ENCODE measurements at places on chromosomes 16 and 17. TPM values are rescaled to one million over a fixed set of nuclear protein-coding genes. Genes with fewer than 3 reads are reported as not detected.

Gene SLC52A1
- total RNA-seq: not detected

DNA sequence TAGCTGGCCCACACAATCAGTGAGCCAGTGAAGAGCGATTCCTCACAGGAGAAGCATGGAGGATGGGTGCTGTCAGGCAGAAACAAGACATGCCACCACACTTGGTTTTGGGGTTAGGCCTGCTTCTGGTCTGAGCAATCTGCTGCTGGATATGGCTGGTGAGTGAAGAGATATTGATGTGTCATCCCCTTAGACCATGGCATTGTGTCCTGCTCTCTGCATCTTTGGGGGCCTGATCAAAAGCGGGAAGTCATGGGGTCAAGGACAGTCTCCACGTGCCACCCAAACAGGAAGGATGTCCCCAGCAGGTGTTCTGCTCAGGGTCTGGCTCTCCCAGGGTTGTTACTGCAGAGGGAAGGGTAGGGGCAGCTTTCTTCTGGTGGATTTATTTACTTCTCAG is 140.7 kb downstream of the PRKCB start:
- DNase-seq: no peak
- no peak overlapping the region for H3K27ac ChIP-seq
- no peaks in the 10 kb centered on the region for H3K4me1 ChIP-seq
- H3K27me3 ChIP-seq: peaks cover 49% of the 10 kb centered on the region
- no peak overlapping the region for H3K4me3 ChIP-seq
- H3K36me3 ChIP-seq: no peaks in the 10 kb centered on the region

GRCh38 chr17:45127548-45128300 is 4.6 kb downstream of the PLCD3 start:
- peak overlapping the region; percentile 87 for H3K27ac ChIP-seq
- peaks cover 21% of the 10 kb centered on the region for H3K4me1 ChIP-seq
- no peak for DNase-seq
- no peaks in the 10 kb centered on the region for H3K27me3 ChIP-seq
- H3K4me3 ChIP-seq: peak overlapping the region; percentile 19
- H3K36me3 ChIP-seq: no peaks in the 10 kb centered on the region

- DNase-seq: no peak
- no peak overlapping the region for H3K4me3 ChIP-seq
- no peaks in the 10 kb centered on the region for H3K4me1 ChIP-seq
- H3K27me3 ChIP-seq: peaks cover 13% of the 10 kb centered on the region
Observed at GRCh38 chr17:44575403-44575802, 18.1 kb downstream of the FZD2 start.

DNA sequence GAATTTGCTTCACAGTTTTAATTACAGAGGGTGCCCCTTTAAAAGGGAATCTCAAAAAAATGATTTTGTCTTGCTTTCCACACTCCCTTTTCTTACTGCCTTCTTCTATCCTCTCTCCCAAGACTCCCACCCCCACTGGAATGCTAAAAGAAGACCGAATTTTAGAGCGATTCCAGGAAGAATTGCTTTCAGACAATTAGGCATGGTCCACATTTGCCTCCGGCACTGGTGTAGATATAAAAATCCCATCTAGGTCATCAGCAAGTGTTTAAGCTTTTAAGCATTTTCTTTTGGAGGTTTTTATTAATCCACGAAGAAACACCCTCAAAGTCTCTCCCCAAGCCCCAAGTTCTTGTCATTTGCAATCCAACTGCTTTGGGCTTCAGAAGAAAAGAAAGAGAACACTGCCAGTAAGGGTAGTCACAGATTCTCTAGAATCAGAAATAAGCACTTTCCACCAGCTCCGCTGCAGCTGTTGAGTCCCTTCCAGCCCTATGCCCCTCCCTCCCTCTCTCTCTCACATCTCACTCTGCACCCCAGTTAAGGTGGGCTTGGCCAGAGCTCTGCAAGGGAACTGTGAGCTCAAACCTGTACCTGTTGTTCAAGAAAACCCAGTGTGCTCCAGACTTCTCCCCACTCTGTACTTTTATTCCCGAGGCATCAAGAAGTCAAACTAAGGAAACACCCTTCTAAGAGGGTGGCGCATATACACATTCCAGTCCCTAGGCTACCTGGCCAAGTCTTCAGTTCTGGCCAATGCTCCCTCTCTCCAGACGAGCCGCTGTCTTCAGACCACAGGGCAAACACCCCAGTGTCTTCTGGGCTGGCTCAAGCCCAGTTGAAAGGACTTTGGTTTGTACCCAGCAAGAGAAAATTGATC is 170.2 kb downstream of the RGS9 start:
- H3K27ac ChIP-seq: no peak overlapping the region
- H3K36me3 ChIP-seq: no peaks in the 10 kb centered on the region
- H3K4me3 ChIP-seq: no peak overlapping the region
- no peaks in the 10 kb centered on the region for H3K4me1 ChIP-seq
- H3K27me3 ChIP-seq: peaks cover 7% of the 10 kb centered on the region

DNA sequence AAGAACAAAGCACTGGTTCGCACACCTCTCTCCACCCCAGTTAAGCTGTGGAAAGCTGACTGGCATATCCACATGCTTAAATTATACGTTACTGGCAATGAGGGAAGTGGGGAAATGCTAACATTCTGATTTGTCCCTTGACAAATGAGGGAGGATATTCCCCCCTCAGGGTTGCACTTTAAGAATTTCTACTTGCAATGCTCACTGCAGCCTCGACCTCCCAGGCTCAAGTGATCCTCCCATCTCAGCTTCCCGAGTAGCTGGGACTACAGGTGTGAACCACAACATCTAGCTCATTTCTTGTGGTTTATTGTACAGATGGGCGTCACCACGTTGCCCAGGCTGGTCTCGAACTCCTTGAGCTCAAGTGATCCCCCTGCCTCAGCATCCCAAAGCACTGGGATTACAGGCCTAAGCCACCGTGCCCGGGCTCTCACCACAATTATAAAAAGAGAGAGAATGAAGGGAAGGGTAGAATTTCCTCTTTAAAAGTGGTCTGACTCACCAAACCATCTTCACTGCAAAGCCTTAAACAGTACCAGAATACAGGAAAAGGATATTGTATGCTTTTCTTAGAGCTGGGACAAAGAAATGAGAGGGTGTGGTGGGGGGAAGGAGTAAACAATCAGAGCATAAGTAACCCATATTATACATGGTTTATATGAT is 38.9 kb downstream of the KANSL1 start:
- peaks cover 60% of the 10 kb centered on the region for H3K4me1 ChIP-seq
- no peak overlapping the region for H3K4me3 ChIP-seq
- DNase-seq: no peak
- no peaks in the 10 kb centered on the region for H3K27me3 ChIP-seq

Gene TMC5
- 9.9 TPM for total RNA-seq

DNA sequence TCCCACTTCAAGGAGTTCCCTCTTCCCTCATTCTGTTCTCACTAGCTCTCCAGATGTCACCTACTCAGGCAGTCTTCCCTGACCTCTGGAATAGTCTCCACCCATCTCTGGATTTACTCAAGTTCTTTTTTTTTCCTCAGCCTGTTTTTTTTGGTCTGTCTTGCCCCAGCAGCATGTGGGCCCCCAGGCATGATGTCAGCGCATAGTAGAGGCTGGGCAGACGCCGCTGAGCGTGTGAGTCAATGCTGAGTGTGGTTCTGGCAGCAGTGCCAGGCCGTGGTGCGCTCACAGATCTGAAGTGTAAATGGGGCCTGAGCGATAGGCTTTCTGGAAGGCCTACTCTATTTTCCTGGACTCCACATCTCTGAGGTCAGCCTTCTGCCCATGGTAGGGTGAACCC is 2.7 kb upstream of the KCNJ18 start:
- DNase-seq: no peak
- H3K27ac ChIP-seq: no peak overlapping the region
- H3K36me3 ChIP-seq: peaks cover 1% of the 10 kb centered on the region
- no peak overlapping the region for H3K4me3 ChIP-seq

GRCh38 chr17:80220736-80221215 is 549 bp downstream of the SLC26A11 start:
- peaks cover 9% of the 10 kb centered on the region for H3K36me3 ChIP-seq
- no peak overlapping the region for H3K27ac ChIP-seq
- peaks cover 8% of the 10 kb centered on the region for H3K4me1 ChIP-seq
- no peaks in the 10 kb centered on the region for H3K27me3 ChIP-seq
- no peak for DNase-seq

GRCh38 chr16:30659507-30660423 is 1.5 kb downstream of the FBRS start:
- peak overlapping the region; percentile 75 for H3K4me3 ChIP-seq
- H3K4me1 ChIP-seq: peaks cover 16% of the 10 kb centered on the region
- no peak for DNase-seq
- H3K27ac ChIP-seq: no peak overlapping the region

GRCh38 chr17:38597375-38597774 is 8.4 kb downstream of the SRCIN1 start:
- H3K4me3 ChIP-seq: no peak overlapping the region
- no peak overlapping the region for H3K27ac ChIP-seq
- H3K36me3 ChIP-seq: no peaks in the 10 kb centered on the region
- no peak for DNase-seq
- peaks cover 17% of the 10 kb centered on the region for H3K27me3 ChIP-seq
- peaks cover 17% of the 10 kb centered on the region for H3K4me1 ChIP-seq

DNA sequence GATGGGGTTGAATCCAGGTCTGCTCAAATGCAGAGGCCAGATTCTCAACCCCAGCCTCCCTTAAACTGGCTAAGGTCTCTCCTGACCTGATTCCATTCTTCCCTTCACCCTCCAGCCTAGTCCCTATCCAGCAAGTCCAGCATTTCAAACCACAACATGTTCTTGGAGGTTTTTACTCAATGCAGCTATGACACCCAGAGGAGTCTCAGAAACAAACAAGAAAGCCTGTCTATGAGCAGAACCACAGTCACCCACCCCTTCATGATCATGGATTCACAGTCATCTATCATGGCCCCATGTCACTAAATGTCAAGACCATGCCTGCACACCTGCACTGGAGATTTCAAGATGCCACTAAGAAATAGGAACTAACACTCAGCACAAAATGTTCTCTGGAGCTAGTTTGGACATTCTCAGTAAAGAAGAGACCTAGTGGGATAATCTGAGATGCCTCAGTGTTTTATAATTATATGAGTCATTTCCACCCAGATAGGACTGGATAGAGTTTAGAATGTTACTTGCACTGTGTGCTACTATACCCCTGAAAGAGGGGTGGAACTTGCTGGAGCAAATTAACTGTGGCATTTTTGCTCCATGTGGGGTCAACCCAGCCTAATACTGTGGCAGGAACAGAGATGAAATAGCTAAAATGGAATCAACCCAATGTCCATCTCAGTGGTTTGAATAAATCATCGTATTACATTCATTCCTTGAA is 9.5 kb upstream of the METTL22 start:
- no peaks in the 10 kb centered on the region for H3K36me3 ChIP-seq
- no peak overlapping the region for H3K27ac ChIP-seq
- no peak for DNase-seq
- peaks cover 28% of the 10 kb centered on the region for H3K27me3 ChIP-seq

DNA sequence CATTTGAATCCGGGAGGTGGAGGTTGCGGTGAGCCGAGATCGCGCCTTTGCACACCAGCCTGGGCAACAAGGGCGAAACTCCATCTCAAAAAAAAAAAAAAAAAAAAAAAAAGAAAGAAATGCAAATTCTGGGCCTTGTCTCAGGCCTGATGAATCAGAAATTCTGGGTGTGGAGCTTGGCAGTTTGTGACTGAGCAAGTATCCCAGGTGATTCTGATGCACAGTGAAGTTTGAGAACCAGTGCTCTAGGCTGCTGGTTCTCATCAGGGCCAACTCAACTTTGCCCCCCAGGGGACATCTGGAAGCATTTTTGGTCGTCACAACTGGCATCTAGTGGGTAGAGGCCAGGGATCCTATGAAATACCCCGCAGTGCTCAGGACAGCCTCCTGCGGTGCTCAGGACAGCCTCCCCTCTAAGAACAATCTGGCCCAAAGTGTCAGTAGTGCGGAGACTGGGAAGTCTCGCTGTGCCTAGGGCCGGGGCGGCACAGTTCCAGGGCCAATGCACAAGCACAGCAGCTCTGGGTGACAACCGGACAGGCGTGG is 55.9 kb downstream of the SDK2 start:
- no peak overlapping the region for H3K27ac ChIP-seq
- no peak overlapping the region for H3K4me3 ChIP-seq
- peaks cover 55% of the 10 kb centered on the region for H3K27me3 ChIP-seq

GRCh38 chr17:40323391-40324381 is 14.7 kb downstream of the RARA start:
- peak overlapping the region; percentile 29 for H3K27ac ChIP-seq
- no peaks in the 10 kb centered on the region for H3K27me3 ChIP-seq
- H3K4me3 ChIP-seq: no peak overlapping the region
- no peak for DNase-seq
- peaks cover 2% of the 10 kb centered on the region for H3K36me3 ChIP-seq
- H3K4me1 ChIP-seq: peaks cover 47% of the 10 kb centered on the region

DNA sequence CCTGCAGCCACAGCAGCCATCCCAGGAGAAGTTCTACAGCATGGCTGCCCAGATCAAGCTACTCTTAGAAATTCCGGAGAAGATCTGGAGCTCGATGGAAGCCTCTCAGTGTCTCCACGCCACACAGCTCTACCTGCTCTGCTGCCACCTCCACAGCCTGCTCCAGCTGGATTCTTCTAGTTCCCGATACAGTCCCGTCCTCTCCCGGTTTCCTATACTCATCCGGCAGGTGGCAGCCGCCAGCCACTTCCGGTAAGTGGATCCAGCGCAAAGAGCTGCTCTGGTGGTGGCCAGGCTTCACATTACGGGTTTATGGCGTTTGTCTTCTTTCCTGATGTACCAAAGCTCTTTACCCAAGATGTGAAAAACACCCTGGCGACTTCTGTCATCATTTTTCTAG is 3.6 kb downstream of the COG1 start:
- H3K27ac ChIP-seq: no peak overlapping the region
- H3K4me3 ChIP-seq: no peak overlapping the region
- H3K27me3 ChIP-seq: no peaks in the 10 kb centered on the region
- H3K36me3 ChIP-seq: peaks cover 33% of the 10 kb centered on the region
- H3K4me1 ChIP-seq: peaks cover 14% of the 10 kb centered on the region
- DNase-seq: no peak

Gene CACNG3
- total RNA-seq: not detected

Gene CSH1
- total RNA-seq: not detected

Gene HAP1
- 13.7 TPM for total RNA-seq

Gene CHST5
- total RNA-seq: 0.24 TPM

Gene KCNH4
- total RNA-seq: not detected

DNA sequence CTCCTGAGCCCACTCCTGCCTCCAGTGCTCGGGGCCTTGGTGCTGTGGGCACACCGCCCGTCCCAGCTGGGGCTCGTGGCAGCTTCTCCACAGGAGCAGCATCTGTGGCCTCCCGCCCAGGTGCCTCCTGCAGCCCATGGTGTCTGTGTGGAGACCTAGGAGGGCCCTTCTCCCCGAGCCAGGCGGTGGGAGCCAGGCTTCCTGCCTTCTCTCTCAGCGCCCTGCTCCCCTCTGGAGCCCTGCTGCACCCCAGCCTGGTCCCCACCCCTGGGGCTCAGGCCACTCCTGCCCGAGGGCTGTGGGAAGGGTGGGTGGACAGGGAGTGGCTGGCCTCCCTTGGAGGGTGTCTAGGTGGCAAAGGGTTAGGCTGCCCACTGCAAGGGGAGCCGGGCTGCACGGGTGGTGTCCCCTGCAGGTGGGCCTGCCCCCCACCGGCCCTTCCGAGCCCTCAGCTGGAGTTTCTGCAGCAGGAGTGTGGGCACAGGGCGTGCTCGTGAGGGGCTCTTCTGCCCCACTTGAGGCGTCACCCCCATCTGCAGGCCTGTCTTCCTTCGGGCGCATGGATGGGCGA is 11.0 kb downstream of the CENPX start:
- H3K36me3 ChIP-seq: no peaks in the 10 kb centered on the region
- no peak for DNase-seq
- H3K4me3 ChIP-seq: no peak overlapping the region
- no peaks in the 10 kb centered on the region for H3K4me1 ChIP-seq
- H3K27me3 ChIP-seq: no peaks in the 10 kb centered on the region

All from progenitor cell of endocrine pancreas (in vitro differentiated cells).